ENCODE measurements at places on chromosomes 1 and 21.

DNA sequence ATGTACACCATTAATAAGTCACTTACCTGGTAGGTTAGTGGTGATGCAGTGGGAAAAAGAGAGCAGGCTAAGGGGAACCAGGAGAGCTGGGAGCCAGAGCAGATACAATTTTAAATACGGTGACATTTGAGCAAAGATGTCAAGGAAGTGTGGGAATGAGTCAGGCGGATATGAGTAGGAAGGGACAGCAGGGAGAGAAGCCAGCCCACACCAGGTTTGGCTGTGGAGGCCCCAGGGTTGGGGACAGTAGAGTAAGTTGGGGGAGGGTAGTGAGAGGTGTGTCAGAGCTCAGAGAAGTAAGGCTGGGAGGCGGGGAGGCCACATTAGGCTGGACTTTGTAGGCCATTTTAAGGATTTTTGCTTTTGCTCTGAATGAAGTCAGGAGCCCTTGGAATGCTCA is 482.0 kb downstream of the DISC1 start:
- no peak for DNase-seq

GRCh38 chr1:20248971-20249612 is 41.6 kb upstream of the VWA5B1 start:
- DNase-seq, result peak; percentile 67

GRCh38 chr1:243841507-243841906 is 8.5 kb downstream of the AKT3 start:
- DNase-seq, result no peak

GRCh38 chr21:44301141-44301540 is 1.3 kb downstream of the PFKL start:
- no peak for DNase-seq

DNA sequence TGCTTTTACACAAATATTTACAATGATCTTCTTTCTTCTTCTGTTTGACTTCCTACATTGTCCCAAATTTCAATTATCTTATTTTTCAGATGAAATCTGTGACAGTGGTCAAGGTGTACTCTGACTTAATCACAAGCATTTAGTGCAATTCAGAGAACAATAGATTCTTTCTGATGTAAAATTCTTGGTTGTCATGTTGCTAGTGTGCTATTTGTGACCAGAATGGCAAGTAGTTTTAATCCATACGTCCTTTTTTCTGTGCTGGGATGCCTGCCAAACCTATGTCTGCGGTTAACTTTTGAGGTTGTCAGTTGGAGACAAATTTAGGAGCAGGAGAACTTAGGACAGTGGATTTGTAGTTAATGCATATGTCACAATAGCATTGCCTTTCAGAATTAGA is 31.0 kb downstream of the NCAM2 start:
- DNase-seq, result no peak

DNA sequence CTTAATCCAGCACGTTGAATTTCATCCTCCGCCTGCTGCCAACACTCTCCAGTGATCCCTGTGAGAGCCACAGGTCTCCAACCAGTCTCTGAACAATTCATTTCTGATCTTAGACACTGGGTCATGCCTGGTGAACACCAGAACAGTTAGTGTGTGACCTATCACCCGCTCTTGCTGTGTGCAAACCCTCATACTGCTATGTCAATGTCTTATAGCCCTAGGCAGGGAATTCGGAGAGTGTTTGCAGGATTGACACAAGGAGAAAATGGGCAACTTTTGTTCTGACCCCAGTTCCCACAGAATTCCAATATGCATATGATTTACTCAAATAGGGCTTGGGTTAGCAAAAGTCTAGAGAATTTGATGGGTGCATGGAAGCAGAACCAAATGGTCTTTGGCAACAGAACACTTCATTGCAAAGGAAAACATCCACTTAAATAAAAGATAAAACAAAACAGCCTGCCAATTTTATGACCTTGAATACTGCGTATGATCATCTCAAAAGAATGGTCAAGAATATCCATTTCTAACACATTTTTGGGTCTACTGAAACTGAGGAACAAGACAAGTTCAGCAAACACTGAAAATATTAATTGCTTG is 23.0 kb upstream of the GUCA2B start:
- no peak for DNase-seq

DNA sequence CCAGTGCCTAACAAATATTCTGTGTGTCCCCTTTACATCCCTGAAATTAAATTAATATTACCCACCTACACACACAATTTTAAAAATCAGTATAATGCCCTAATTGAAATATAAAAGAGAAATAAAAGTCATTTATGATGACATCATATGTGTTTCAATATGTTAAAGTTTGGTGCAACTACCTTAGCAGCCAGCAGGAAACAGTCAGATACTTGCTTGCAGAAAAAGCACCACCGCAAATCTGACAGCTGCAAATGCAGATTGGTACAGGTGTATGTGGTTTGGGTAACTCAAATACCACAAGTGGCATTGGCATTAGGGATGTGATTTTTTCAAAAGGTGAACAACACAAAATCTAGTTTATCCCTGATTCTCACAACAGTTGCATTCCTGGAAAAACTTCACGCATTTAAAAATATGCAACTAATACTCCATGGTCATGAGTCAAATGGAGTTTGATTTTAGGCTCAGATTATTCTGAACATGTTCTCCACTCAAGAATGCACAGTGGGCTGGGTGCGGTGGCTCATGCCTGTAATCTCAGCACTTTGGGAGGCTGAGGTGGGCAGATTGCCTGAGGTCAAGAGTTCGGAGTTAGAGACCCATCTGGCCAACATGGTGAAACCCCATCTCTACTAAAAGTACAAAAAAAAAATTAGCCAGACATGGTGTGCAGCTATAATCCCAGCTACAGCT is 106.3 kb downstream of the EDEM3 start:
- DNase-seq, result no peak

- DNase-seq, result no peak
These were observed 13.3 kb downstream of the PSMG1 start for GRCh38 chr21:39169906-39170305.

DNA sequence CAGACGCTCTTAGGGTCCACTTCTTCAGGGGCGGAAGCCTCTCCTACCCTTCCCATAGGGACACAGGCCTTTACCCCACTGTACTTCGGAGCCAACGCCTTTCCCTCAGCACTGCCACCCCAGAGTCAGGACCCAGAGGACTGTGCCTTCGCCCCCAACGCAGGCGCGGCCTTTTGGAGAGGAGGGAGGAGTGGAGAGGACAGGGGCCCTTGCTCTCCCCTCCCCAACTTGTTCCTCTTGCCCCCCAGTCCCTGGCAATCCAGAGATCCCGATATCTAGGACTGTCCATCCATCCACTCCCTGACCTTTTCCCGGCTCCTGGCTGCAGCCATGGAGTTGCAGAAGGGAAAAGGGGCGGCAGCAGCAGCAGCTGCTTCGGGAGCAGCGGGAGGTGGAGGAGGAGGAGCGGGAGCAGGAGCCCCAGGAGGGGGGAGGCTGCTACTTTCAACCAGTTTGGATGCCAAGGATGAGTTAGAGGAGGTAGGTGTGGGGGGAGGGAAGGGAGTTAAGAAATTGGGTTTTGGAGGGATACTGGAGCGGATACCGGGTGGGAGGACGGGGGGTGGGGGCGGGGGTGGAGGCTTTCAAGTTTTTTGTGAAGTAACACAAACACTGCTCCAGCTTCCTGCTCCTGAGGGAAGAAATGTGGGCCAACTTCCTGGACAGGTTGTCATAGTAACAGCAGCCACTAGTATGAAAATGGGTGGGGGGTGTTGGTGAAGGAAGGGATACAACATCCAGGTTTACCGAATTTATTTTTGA is 636 bp downstream of the INTS3 start:
- DNase-seq, result peak; percentile 39

GRCh38 chr1:40818264-40818961 is 34.8 kb downstream of the KCNQ4 start:
- peak; percentile 93 for DNase-seq

DNA sequence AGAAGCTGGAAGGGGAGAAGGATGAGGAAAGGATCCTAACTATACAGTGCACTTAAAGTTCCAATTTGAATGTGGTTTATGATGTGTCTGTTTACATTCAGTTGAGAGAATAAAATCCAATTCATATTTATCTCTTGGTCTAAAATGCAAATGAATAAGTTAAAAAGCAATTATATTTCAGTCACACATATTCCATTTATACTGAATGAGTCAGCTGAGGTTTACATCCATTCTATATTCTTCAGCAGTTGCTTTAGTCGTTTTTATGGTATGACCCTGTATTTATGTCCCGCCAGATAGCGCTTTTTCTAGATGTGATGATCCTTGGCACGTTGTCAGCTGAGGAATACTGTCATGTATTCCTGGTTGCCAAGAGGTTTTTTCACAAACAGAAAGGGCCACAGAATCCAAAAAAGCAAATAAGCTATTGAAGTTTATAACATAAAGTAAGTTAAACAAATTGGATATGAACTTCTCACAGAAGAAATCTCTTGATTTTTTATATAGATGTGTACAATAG is 866.2 kb downstream of the NCAM2 start:
- no peak for DNase-seq

- DNase-seq, result peak; percentile 61
These were observed 67.3 kb upstream of the CNTN2 start for GRCh38 chr1:204975568-204976235.

GRCh38 chr1:58783090-58783992 is 506 bp downstream of the JUN start:
- DNase-seq, result peak; percentile 63

- no peak for DNase-seq
These were observed 42.3 kb upstream of the RUNX3 start for GRCh38 chr1:24972221-24972914.

DNA sequence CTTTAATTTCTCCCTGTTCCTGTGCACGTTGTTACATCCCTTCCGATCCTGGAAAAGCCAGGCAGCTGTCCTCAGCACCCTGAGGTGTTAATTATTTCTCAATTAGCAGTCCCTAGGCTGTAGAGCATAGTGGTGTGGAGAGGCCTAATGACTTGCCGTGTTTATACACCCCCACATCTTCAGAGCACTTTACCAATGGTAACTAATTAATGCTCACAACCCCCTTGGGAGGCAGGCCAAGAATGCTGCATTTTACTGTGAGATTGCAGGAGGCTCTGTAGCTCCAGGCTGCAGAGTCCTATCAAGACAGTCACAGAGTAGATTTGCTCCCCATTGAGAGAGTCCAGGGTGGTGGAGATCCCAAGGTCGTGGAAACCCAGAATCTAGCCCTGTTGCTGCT is 2.4 kb upstream of the PARS2 start:
- no peak for DNase-seq

GRCh38 chr1:2212532-2213491 is 15.3 kb upstream of the SKI start:
- peak; percentile 68 for DNase-seq

DNA sequence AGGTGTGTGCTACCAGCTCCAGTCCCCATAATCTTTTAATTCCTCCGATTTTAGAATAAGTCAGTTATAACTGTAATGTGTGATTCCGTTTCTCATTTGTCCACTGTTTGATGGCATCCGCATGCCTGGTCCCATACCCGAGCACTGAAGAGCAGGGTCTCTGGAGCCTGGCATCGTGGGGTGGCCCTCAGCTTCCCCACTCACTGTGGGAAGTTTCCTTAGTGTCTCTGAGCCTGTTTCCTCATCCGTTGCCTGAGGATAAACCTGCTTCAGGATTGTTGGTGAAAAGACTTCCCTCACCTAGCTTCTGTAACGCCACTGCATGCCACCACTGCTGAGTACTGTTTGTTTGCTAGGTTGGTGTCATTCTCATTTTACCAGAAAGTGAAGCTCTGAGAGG is 19.5 kb downstream of the PARK7 start:
- no peak for DNase-seq

GRCh38 chr1:20401405-20402010 is 84.5 kb downstream of the CAMK2N1 start:
- DNase-seq, result no peak

DNA sequence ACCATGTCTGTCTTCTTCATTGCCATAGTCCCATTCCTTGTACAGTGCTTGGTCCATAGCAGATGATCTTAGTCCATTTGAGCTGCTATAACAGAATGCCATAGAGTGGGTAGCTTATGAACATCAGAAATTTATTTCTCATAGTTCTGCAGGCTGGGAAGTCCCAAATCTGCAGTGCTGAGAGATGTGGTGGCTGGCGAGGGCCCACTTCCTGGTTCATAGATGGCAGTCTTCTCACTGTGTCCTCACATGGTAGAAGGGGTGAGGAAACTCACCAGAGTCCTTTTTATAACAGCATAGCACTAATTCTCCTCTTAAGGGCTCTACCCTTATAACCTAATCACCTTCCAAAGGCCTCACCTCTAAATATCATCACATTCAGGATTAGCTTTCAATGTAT is 23.1 kb upstream of the RAP1A start:
- peak; percentile 80 for DNase-seq

DNA sequence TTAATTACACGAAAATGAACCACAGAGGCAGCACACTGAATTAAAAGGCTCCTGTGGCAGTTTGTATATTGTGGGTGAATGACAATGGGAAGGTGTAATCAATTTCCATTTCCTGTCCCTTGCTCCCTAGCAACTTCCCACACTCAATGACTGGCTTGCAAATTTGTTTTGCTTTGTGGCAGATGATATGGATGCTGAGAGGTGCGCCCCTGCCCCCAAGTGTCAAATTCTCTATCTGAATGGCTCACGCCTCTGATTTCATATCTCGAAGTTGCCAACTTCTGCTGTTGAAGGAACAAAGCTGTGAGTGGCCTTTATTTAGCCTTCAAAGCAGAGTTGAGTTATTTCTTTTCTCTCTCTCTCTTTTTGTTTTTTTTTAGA is 86.0 kb downstream of the FOXD2 start:
- DNase-seq, result no peak

GRCh38 chr1:43438006-43438405 is 15.7 kb downstream of the HYI start:
- DNase-seq, result no peak

DNA sequence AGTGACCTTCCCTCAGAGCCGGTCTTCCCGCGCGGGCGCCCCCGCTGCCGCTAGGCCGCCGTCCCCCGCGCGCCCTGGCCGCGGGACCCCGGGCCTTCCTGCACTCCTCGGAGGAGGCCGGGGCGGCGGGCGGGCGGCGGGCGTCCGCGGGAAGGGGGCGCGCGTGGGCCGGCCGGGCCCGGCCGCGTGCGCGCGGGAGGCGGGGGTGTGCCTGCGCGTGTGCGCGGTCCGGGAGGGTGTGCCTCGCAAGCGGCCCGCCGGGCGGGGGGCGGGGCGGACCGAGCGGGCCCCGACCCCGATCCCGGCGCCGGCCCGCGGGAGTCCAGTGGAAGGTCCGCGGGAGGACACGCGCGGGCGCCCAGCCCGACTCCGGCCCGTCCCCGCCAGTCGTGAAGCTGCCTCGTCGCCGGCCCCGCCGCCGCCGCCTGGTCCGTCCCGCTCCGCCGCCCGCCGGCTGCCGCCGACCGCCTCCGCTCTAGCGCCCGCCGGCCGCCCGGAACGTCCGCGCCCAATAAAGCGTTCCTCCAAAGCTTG is 438 bp downstream of the MRPS6 start:
- DNase-seq, result peak; percentile 32

DNA sequence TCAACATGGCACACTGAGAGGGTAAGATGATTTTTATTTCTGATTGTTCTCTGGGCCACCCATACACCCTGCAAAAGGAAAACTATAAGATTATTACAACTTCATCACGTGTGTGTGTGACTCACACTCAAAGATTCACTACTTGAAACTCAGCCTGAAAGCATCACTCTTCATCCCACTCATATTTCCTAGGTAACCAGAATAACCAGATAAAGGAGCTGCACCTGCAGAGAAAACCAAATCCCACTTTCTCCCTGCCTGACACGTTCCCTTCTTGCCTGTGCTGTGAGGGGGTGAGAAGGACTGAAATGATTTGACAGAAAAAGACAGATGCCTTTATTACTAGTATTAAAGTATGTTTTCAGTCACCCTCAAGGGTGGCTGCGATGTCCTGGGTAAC is 131.6 kb downstream of the TGFBR3 start:
- peak; percentile 77 for DNase-seq

GRCh38 chr1:173409613-173410012 is 67.5 kb upstream of the PRDX6 start:
- peak; percentile 23 for DNase-seq

Data from activated CD4-positive, alpha-beta memory T cell treated with anti-CD3 and anti-CD28 coated beads for 36 hours (primary cell).